ACHN (cell line): ENCODE measurements at places on chromosomes 3 and 15.

DNA sequence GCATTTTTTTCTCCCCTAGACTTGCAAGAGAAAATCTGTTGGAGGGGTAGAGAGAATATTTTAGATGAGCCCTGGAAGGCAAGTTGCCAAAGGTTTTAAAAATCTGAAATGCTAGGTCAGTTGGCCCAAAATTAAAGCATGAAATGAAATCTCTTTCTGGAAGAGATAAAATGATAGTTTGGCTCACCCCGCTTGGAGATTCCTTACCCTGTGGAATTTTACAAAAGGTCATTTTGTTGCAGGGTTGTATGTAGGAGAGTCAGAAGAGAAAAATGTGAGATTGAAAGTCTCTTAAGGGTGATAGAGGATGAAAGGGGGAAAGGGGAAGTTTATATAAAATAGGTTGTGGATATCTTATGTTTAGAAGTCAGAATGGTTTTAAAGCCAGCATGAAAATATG is 277.8 kb downstream of the CD47 start:
- DNase-seq: peak; percentile 15

DNA sequence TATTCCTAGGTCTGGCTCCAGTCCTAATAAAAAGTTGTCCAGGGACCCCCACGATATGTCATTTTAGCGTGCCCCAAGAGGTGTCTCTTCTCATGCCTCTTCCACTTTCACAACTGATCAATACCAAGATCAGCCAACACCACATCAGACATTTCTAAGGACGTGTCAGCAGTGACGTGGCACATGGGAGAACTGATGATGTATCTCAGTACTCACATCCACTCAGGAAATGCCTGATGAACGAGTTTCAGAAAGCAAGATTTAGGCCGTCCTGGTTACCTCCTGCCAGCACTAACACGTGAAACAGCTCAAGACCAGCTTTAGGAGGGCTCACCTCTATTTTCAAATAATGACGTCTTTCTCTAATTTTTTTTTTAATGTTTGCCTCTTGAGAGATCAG is 19.6 kb downstream of the VGLL4 start:
- no peak for DNase-seq

- DNase-seq: peak; percentile 94
Observed at GRCh38 chr3:42036483-42036823, 54.7 kb upstream of the TRAK1 start.

GRCh38 chr3:171875923-171876412 is 32.8 kb downstream of the TMEM212 start:
- peak; percentile 50 for DNase-seq

- no peak for DNase-seq
Observed at GRCh38 chr3:183349421-183350157, 78.8 kb downstream of the MCF2L2 start.

GRCh38 chr3:12221663-12222062 is 63.0 kb upstream of the TIMP4 start:
- peak; percentile 20 for DNase-seq

- DNase-seq: no peak
Observed at GRCh38 chr15:63560741-63561448, 36.3 kb upstream of the FBXL22 start.

DNA sequence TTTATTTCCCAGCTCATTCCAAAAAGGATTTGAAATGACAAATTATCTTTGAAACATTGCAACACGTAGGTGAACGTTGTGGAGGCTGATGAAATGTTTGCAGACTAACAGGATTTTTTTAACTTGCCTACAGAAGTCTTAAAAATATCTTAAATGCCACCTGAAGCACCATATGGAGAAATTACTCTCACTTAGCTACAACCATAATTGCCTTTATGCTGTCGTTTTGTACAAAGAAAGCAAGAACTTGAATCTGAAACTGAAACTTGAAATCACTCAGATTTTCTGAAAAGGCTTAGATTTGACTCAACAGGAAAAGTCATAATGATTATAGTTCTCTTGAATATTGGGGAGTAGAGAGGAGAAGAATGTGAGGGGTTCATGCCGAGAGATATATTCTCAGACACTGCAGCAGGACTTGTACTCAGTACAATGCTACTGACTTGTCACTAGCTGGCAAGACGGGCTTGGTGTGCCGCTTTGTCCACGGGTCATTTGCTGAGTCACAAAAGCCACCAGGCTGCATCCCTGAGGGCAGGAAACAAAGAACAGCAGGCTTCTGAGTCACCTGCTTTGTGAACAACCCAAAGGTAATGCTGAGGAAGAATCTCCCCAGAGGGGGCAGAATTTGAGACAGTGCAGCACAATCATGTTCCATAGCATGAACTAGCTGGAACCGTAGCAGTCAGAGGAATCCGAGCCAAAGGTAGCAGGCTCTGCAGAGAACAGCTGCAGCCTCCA is 7.1 kb upstream of the FMN1 start:
- DNase-seq: peak; percentile 75

DNA sequence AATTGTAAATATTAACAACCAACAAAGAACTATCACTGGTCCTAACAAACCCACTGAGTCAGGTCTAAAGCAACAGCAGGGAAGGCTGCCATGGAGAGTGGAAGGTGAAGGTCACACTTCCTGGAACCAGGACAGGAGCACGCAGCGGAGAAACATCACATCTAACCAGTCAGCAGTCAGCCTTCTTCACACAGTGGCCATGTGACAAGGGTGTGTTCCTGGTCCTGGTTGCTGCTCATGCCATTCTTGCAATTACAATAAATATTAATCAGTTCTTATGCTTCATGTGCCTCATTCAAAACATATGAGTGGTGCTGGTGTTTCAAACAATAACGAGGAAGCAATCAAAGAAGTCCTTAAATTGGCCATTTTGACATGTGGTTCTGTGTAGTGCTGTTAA is 162.8 kb downstream of the ARRDC4 start:
- DNase-seq: no peak

DNA sequence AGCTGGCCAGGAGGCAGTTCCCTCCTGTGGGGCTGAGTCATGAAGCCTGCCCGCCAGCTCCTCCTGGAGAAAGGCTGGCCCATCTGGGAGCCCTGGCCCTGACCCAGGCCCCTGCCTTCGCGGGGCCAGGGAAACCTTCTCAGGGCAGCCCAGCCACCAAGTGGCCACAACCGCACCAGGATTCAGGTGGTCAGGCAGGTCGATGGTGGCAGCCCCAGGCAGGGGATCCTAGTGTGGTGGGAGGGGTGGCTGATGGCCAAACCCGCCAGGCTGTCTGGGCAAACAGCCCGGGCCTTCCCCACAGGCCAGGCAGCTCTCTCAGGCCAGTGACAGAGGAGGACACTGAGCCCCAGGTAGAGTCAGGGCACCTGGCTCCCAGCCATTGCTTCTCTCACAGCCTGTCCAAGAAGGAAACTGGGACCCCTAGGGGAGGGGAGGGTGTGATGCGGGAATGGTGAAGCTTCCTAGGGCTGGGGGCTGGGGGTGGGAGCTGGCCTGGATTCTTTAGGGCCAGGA is 1.2 kb downstream of the TWF2 start:
- peak; percentile 87 for DNase-seq

- peak; percentile 25 for DNase-seq
Observed at GRCh38 chr3:163476179-163476578, 1602.1 kb downstream of the SI start.

- no peak for DNase-seq
Observed at GRCh38 chr15:77179541-77179998, 108.7 kb upstream of the TSPAN3 start.

DNA sequence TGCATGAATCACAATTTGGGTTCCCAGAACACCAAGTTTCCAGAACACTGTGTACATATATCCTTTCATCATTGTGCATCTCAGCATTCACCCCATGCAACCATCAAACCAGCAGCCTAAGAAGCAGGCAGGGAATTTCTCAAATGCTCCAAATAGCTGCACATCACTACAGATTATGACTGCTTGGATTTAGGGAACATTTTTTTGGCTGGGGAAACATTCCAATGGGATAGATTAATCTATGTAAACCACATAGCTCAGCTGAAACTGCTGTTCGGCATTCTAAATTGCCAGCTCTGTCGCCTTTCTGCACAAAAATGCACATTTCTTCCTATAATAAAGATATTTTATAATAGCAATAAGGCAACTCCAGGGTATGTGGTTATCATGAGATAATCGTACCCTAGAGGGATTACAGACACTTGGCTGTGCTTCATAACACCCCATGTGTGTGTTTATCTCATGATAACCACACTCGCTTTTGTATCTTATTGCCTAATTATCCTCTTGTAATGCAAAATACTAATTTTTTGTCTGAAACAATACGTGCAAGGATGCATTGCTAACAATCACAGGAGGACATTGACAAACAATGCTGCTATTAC is 483.7 kb upstream of the DPH6 start:
- DNase-seq: no peak

- DNase-seq: no peak
Observed at GRCh38 chr3:133695560-133696171, 33.9 kb upstream of the TOPBP1 start.

DNA sequence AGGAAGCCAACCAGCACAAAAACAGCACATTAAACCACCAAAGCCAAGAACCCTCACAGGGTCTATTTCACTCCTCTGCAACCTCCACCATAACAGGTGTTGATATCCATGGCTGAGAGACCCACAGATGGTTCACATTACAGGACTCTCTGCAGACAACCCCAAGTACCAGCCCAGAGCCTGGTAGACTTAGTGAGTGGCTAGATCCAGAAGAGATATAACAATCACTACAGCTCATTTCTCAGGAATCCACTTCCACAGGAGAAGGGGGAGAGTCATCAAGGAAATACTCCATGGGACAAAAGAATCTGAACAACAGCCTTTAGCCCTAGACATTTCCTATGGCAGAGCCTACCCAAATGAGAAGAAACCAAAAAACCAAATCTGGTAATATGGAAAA is 168.1 kb upstream of the CD96 start:
- DNase-seq: peak; percentile 3

DNA sequence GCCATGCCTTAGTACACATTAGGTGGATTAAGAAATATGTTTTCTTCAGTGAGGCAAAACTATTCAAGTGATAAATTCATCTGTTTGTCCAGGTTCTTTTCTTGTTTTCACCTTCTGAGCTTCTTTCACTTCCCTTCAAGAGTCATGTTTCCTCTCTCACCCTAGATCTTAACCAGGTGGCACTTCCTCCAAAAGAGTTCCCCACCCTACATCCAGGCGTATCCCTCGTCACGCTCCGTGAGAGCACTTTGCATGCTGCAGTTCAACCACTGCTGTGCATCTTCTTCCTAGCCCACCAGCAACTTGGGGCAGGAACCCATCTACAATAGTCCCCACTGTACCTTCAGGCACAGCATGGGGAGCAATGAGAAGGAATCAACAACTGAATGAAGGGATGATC is 28.9 kb downstream of the OSBPL10 start:
- DNase-seq: no peak

DNA sequence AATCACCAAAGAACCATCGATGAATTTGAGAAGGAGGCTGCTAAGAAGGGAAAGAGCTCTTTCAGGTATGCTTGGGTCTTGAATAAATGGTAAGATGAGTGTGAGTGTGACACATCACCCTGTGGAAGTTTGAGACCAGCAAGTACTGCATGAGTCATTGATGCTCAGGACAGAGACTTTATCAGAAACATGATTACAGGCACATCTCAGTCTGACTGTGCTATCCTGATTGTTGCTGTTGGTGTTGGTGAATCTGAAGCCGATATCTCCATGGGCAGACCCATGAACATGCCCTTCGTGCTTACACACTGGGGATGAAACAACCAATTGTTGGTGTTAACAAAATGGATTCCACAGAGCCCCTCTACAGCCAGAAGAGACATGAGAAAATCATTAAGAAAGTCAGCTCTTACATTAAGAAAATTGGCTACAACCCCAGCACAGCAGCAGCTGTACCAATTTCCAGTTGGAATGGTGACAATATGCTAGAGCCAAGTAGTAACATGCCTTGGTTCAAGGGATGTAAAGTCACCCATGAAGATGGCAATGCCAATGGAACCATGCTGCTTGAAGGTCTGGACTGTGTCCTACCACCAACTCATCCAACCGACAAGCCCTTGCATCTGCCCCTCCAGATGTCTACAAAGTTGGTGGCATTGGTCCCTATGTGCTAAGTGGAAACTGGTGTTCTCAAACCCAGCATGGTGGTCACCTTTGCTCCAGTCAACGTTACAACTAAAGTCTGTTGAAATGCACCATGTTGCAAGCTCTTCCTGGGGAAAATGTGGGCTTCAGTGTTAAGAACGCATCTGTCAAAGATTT is 20.5 kb downstream of the TM4SF4 start:
- DNase-seq: no peak

DNA sequence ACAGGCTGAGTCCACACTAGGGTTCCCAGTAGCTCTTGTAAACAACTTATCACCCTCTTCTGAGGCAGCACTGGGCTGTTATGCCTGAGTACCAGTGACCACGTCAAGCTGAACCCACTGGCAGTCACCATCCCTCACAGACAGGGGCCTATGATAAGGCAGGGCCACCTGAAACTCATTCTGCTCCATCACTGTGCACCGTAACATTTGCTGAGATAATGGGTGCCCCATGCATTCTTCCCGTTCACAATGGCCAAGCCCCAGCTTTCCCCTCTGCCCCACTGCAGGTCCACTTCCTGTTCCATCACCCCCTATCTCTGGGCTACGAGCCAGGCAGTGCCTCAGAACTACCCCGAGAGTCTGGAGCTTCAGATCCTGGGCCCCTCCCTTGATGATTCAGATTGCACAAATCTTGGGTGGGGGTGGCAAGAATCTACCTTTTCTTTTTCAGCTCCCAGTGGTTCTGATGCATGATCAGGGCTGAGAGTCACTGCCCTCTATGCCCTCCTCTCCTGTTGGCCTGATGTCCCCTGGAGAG is 158.0 kb downstream of the RAB11A start:
- peak; percentile 38 for DNase-seq

DNA sequence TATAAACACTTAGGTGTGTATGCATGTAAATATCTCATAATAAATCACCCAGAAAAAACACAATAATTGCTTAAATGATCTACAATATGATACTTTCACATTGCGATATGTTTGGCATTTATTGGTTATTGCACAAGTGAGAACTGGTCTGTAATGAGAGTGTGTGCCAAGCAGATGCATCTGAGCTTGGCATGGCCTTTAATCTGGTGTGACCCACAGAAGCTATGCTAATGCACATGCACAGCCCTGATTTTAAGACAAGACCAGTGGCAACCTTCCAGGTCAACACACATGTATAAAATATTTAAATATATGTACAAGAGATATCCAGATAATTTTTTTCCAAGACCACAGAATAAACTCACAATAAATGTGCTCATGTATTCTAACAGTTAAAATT is 42.7 kb downstream of the C2CD4A start:
- DNase-seq: no peak

GRCh38 chr3:37457378-37458065 is 283.1 kb upstream of the LRRFIP2 start:
- no peak for DNase-seq

GRCh38 chr3:42099020-42099765 is 8.0 kb downstream of the TRAK1 start:
- DNase-seq: no peak

GRCh38 chr3:64956711-64957325 is 269.0 kb upstream of the ADAMTS9 start:
- DNase-seq: no peak

GRCh38 chr3:11447584-11448200 is 175.5 kb downstream of the ATG7 start:
- no peak for DNase-seq

GRCh38 chr3:154835639-154836038 is 244.5 kb upstream of the MME start:
- no peak for DNase-seq
